ENCODE measurements at places on chromosomes 11 and 22.
A peak's percentile ranks its signal among the peaks of the same experiment; 100 is the strongest.

- no peak for DNase-seq
These were observed 385.9 kb upstream of the ANO5 start for GRCh38 chr11:21806947-21807346.

DNA sequence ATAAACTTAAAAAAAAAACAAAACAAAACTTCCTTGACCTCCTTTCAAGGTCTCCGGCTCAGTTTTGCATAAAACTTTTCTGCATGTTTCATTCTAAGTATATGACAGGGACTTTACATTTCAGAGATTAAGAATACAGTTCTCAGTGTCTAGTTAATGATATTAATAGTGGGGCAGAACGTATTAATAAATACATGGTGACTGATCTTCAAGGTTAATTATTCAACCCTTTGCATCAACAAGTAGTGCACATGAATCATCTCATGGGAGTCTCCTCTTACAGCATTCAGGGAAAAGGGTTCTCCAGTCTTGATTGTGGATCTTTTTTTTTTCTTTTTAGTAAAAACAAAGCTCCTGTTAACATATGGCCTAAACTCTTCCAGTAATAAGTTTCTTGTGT is 146.8 kb downstream of the KIRREL3 start:
- no peak for DNase-seq

GRCh38 chr11:13128354-13128753 is 119.2 kb downstream of the RASSF10 start:
- DNase-seq, result no peak

DNA sequence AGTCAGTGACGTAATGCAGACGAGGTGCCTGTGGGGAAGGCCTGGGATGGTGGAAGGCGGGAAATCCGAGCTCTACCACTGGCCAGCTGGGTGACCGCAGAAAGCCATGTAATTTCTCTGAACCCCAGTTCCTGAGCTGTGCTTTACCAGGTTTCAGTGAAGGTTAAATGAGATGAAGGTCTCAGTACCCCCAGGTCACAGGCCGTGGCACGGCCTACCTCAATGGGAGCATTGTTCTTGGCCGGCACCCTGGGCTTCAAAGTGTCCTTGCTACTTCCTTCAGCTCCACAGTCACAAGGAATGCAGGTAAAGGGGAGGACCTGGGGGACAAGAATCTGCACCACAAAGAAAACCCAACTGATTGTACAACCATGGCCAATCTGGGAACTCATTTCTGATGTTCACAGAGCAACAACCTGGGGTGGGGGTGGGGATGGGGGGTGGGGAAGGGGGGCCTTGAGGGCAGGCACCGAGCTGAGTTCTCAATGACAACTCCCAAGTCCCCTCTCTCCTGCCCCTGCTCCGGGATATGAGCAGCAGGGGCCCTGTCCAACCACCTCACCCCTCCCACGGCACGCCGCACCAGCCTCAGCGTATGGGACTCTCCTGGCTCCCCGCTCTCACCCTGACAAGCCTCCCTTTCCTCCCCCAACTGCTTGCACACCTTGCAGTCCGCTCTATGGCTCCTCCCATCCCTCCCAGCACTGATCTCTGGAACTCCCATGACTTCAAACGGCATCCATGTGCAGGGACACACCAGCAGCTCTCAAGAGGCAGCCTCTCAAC is 59.1 kb upstream of the ARFGAP3 start:
- DNase-seq, result no peak

GRCh38 chr11:44017443-44018126 is 30.2 kb upstream of the ACCSL start:
- no peak for DNase-seq

DNA sequence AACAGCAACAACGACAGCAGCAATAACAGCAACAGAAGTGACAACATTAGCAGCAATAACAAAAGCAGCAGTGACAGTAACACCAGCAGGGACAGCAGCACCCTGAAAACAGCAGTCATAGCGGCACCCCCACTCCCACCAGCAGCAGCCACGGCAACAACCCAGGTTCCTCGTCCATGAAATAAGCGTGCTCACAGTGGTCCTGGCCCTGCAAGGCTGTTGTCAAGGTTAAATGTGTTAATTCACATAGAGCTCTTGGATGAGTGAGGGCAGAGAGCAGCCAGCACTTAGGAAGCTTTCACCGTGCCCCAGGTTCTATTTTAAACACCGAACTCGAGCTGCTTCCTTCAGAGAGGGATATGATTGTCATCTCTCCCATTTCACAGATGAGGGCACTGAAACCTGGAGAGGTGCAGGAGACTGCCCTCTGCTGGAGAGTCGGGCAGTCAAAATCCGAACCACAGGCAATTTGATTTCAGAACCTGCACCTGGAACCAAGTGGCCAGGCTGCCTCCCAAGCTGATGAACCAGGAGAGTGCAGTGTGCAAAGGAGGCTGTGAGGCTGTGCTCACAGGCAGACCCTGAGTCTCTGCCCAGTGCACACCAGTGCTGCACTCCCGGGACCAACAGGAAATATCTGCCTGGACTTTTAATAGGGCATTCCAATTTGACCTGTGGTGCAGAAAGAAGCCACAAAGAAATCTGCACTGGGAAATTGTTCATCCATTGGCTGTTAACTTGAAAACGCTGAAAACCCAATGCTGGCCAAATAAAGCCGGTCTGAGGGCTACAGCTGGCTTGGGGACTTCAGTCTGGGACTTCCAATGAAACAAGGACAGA is 22.9 kb upstream of the FGF3 start:
- no peak for DNase-seq

GRCh38 chr11:108662700-108663099 is 2.2 kb upstream of the DDX10 start:
- no peak for DNase-seq

GRCh38 chr11:122215244-122215992 is 99.4 kb upstream of the BLID start:
- peak; percentile 39 for DNase-seq

DNA sequence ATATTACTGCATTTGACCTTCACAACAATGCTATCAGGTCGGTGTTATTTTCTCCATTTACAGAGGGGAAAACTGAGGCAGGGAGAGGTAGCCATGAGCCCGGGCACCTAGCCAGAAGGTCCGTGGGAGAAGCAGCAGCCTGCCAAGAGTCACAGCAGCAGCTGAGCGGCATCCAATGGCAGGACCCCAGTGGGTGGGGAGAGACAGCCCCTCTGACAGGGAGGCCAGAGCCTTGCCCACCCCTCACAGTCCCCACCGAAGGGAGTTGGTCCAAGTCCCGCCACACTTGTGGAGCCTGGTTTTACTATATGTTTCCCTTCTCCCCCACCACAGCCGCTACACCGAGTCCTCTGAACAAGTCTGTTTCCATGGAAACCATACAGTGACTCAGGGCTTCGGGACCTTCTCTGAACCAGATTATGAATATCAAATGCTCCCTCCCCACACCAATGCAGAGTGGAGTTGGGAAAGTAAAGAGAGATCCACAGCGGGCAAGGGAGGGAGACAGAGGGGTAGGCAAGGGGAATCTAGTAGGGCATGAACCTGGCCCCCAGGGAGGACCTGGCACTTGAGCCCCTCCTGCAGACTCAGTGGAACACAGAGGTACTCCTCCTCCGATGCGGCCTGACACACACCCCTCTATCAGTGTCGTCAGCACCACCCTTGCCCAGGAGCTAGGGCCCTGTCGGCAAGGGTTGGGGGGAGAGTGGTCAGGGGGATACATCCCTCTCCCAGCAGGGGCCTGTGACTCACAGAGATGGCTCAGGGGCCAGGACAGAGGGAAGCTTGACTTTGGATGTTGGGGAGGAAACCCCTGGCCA is 2.5 kb downstream of the CHST1 start:
- DNase-seq, result no peak

GRCh38 chr11:122715548-122716440 is 60.3 kb downstream of the UBASH3B start:
- DNase-seq, result no peak

GRCh38 chr11:111566324-111566723 is 25.8 kb downstream of the LAYN start:
- no peak for DNase-seq

DNA sequence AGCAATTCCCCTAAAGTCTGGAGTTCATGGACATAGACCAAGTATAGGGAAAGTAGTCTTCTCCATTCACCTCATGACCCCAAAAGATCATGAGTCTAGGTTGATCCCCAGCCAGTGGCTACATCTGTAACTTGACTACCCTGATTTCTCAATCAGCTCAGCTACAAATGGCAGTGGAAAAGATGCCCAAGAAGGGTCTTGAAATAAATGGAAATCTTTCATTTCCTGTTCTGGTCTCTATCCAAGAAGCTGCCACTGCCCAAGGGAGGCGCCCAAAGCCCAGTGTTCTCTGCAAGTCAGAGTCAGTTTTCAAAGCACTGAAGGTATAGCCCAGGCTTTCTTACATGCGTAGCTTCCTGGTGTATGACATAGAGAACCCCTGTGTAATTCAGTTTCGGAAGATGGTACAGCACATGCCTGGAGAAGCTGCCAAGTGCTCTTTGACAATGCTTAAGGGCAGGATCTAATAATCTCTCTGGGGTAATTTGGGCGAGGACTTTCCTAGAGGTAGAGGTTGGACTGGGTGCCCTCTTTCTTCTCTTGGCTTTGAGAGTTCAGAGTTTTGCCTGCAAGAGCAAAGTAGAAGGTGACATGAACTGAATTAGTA is 101.1 kb downstream of the ADAMTS15 start:
- no peak for DNase-seq

GRCh38 chr11:8039530-8040260 is 41.3 kb upstream of the TUB start:
- DNase-seq, result no peak

- DNase-seq, result no peak
These were observed 7.1 kb upstream of the PYGM start for GRCh38 chr11:64766881-64767280.

- no peak for DNase-seq
These were observed 10.5 kb downstream of the COMMD9 start for GRCh38 chr11:36278531-36279282.

DNA sequence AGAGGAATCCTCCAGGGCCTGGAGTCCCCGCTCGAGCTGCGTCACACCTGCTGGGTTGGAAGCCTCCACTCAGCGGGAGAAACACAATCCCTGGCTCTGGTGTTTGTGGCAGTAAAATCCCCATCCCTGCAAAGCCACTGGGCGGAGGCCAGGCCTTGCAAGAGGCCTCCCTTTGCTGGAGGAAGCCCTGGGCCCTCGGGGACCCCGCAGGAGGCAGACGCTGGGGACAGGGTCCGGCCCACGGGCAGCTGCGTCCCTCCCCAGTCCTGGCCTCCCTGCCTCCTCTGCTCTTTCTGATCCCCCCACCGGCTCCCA is 194.7 kb downstream of the BRD1 start:
- no peak for DNase-seq

DNA sequence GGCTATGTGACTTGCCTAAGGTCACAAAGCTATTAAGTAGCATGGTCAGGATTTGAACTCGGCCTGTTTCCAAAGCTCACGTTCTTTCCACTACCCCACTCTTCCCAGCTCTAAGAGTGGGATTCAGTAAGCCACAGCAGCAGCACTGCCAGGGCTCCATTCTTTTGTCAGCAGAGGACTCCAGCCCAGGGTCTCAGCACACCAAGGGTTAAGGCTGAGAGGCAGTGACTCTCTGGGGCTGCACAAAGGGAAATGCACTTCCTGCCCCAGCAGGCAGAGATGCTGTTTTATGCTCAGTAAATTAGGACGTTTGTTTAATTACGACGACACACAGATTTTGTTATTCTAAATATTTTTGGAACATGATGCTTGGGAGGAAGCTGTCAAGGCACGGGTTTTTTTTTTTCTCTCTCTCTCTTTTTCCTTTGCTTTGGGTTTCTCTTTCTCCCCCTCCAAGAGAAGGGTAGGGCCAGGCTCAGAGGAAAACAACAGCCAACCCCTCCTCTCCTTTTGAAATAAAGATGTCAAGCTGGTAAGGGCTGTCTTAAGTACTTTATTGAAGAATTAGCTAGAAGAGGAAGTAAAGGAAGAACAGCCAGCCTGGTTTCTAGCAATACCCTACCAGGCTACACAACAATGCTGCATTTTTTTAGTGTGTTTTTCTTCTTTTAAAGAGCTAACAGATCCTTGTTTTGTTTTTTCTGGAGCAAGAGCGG is 2.8 kb downstream of the MYH9 start:
- DNase-seq, result no peak

DNA sequence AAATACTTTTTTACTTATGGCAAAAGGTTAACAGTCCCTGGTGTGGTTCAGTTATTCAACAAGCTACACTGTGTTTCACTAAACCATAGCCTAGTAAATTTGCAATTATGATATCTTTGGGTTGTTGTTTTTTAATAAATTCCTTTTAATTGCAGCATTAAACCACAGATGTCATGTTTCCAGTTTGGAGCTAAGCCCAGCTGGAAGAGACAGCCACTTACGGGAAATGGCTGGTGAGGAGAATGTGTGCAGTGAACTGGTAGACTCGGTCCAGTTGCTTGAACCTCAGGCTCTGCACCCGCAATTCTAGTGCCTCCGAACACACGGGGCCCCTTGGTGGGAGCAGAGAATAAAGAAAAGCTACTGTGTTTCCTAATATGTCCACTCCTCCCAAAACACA is 70.8 kb downstream of the WNT11 start:
- DNase-seq, result no peak

DNA sequence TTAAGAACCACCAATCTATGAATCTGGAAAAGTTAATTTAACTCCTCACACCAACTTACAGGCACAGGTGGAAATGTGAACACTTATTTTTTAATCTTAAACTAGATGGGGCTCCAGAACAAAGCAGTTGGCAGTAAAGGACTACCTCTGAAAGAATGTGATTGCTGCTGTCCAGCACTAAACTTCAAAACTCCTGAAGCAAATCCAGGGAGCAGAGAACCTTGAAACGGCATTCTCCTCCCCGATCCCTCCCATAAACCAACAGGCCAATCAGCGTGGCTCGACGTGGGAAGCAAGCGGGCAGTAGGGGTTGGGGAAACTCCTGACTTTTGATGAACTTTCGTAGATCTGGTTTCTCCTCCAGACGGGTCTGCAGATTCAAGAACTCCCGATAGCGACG is 5.0 kb downstream of the SNX19 start:
- DNase-seq, result no peak

DNA sequence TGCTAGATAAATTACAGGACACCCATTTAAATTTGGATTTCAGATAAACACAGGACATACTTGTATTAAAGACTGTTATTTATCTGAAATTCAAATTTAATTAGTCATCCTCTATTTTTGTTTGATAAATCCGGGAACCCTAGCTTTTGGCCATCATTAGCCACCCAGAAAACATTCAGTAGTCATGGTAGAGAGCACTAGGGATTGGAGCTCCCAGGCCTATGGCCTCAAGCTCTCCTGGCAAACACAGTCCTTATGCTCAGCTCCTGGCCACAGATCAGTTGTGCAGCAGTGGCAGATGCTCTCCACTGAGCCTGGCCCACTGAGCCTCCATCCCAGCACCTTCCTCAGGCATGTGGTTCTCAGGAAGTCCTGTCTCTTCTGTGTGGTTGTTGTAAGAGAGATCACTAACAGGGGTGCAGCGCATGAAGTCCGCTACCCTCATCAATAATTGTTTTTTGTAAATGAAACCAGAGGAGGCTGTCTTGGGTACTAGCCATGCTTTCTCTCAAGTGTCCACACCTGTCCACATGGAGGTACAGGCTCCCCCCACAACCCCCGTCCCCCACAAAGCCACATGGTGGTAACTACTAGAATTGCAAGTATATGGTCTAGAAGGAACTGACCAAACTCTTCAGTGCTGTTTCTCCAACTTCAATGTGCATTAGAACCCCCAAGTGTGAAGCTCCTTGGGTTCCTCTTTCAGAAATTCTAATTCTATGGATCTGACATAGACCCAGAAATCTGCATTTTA is 1.1 kb upstream of the IRAG1 start:
- no peak for DNase-seq

All from T1000 (cell line).